ENCODE measurements at places on chromosomes 3 and 15.

DNA sequence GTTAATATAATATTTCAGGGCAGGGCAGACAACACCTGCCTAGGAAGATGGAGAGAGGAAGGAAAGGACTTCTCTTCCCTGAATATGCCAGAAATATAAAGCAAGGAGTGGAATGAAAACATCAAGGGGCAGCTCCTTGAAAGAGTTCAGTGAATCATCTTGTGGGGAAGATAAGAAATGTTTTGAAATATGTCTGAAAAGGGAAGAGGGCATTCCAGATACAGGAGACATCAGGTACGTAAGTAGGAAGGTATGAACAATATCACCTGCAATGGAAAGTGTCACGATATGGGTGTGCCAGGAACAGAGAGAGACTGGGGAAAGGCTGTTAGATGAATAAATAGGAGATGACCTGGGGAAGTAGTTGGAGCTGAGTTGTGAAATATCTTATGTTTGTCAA, 75.8 kb upstream of the WDR72 start:
- DNase-seq = no peak

DNA sequence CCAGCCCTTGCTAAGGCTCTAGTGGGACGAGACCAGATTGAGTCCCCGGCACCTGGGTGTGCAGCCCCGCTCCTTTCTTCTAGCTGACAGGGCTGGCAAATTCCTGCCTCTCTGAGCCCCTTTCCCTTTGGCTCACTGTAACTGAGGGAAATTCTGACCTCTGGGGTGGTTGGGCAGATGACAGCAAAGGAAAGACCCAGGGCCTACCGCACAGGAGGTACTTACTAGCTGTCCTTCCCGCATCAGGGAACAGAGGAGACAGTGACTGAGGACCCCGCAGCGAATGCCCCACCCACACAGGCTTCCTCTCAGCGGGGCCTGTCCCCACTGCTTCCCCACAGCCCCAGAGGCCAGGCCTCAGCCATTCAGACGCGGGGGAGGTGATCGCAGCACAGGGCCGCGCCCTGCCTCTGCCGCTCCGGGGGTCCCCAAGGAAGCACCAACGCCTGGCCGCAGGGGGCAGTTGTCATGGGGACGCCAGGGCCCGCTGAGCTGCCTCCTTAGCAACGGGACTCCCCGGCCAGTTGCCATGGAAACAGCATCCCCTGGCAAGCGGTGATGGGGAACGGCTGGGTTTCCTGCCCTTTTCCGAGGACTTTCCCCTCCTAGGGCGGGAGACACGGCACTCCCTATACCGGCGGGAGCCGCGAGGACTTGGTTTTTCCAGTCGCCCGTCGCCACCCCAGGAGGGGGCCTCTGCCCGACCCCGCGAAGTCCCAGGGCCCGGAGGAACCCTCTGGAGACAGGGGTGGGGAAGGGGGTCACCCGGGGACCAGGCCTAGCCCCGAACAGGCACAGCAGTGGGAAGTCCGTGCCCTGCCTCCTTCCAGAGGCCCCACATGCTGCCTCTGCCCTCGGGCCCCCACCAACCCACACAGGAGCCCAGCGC, 50.1 kb downstream of the HCN4 start:
- DNase-seq = no peak

DNA sequence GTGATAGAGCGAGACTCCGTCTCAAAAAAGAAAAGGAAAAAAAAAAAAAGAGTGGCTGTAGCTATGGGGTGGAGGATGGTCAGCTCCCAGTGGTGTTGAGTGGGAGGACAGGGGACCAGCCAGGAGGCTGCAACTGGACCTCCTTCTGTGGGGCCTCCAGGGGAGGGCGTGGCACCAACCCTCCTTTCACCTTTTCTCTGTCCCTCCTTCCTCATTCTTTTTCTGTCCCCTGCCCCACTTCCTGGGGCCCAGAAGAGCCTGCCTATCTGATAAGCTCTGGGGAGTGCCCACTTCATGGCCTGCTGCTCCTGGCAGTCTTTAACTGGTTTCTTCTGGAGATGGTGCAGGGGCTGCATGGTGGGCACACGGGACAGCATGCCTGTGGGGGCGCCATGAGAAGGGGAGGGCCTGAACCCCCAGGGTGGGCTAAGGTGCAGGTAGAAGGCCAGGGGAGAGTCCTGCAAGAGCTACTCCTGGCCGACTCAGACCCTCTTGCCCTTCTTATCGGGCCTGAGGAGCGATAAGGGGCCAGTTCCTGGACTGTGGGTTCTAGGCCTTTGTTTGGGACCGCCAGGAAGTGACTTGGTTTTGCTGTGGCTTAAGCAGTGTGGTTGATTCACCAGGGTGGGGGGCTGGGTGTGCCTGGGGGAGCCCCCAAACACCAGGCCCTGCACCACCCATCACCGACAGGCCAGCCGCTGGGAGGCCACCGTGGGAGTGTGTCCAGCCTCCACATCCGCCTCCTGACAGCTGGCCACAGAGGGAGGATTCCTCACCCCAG, 49.4 kb upstream of the FLNB start:
- DNase-seq = no peak

DNA sequence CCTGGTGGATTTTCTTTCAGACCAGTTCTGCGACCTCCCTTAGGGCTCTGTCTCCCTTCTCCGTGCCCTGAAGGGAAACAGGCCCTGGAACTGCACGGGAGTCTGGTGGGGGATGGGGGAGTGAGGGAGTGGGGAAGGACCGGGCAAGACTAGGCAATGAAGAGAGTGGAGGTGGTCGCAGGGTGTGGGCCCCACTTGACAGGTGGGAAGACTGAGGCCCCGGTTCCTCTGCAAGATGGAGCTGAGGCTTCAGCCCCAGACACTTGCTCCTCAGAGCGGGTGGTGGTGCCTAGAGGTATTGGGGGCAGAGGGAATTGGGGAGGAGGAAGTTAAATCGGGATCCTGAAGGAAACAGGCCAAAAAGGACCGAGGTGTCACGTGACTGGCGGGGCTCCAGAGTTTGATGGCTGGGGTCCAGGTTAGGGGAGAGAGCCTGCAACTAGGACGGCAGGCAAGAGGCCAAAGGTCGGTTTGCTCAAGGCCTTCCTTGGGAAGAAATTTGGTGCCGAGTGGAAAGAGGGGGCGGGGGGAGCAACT, 597 bp upstream of the CAMK1 start:
- DNase-seq = no peak

GRCh38 chr3:186511245-186511644, 32.9 kb downstream of the CRYGS start:
- DNase-seq = no peak

GRCh38 chr3:16468336-16469098, 45.0 kb downstream of the RFTN1 start:
- DNase-seq = no peak

DNA sequence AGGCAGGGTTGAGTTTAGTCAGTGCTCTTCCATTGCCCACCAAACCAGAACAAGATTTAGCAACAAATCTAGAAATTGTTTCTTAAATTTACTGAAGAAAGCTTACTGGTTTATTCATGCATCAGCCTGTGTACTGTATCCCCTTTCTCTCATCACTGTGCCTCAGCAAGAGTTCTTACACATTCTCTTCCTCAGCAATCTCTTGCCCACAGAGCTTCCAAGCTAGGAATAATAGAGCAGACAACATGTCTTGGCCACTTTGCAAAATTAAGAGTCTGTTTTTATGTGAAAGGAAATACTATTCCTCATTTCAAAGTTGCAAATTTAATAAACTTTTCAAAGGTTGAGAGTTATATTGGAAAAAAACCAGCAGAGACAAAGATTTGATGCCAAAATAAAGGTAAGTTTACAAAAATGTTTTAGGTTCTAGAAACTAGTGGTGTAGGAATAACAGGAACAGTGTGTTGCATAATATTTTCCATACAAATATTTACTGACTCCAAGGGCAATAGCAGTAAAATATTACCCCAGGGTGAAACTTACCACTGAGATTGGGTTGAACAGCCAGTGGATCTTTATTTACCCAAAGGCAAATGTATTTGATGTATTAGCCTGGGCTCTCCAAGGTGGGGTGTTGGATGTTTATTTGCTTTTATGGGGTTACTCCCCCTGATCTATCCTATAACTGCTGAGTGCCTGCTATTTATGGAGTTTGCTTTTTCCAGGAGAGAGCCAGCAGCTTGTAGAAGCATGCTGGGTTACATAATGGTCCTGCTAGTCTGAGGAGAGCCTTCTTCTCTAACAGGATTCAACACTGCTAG, 276.7 kb downstream of the ADAMTSL3 start:
- DNase-seq = no peak

DNA sequence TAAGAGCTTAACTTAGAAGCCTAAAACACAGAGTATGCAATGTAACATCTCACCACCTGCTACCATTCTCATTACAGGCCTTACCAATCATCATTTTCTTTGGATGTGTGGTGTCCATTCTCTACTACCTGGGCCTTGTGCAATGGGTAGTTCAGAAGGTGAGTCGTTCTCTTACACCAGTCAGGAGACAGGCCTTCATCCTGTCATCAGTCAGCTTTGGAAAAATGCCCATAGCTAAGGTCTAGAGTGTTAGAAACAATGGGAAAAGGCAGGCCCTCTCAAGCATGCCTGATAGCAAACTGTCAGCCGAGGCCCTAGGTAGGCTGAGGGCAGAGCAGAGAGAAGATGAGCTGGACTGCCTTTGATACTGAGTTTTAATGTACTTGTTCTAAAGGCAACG, 13.5 kb downstream of the SLC28A2 start:
- no peak for DNase-seq

DNA sequence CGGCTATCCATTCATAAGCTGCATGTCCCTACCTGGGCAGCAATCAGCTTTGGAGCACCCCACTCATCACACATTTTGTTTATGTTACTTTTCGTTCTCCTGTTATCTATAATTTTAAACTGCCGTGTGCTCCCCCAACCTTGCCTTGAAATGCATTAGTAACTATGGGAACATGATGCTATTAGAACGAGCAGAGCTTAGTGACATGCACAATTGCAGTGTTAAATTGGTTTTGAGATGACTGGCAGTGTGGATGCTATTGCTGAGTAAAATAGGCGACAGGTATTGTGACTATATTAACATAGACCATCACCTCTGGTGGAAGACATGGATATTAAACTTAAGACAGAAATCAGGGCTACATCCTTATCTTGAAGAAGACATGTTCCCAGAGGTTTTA, 191.6 kb downstream of the KCNAB1 start:
- no peak for DNase-seq

- no peak for DNase-seq
Measured at GRCh38 chr15:91926908-91927270, 73.4 kb downstream of the SLCO3A1 start.

- no peak for DNase-seq
Measured at GRCh38 chr3:178671377-178671776, 135.1 kb downstream of the KCNMB2 start.

- no peak for DNase-seq
Measured at GRCh38 chr3:129723558-129724324, 117.3 kb upstream of the PLXND1 start.

- no peak for DNase-seq
Measured at GRCh38 chr3:120597445-120598049, 1.4 kb downstream of the NDUFB4 start.

DNA sequence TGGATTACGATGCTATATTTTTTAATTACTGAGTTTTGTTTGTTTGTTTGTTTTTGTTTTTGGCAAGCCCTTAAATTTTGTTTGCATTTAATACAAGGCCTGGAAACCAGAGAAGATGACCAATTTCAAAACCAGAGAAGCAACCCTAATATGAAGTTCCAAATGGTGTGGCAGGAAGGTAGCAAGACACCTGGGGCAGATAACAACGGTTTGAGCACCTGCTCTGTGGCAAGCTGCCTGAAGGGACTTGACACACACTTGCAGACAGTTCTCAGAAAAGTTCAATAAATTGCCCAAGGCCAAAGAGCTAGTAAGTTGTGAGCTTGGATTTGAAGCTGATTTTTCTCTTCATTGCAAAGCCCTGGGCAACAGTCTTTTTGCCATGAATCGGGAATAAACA, 151.2 kb upstream of the UBE2E1 start:
- DNase-seq = no peak

DNA sequence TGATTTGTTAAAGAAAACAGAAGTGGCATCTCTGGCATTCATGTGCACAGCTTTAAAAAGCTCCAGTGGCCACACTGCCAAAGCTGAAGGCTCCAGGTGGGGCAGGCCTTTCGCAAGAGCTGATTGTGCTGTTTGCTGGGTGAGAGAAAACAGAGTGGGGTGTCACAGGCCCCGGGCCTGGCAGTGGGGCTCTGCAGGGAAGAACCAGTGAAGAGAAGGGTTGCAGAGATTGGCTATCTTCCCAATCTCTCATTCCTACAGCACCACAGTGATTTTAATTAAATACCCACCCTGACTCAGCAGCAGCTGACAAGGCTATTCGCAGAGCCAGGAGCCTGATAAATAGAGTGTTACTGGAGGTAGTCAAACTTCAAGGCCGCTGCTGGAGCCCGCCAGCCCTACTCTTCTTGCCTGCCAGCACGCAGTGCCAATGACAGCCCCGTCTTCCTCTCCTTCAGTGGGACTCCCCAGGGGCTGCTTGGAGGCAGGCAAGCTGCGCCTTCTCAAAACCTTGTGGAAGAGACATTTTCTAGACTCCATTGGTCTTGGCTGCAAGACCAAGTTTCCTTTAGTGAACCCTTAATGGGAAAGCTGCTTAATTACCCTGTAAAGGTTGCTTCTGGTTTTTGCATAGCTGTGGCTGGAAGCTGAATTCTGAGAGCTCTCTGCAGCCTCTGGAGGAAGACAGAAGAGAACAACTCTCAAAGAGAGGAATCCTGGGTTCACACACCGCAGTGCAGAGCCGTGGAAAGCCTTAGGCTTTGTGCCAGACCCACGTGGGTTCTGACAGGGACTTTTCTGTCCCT, 225.8 kb upstream of the SLCO3A1 start:
- DNase-seq = no peak

DNA sequence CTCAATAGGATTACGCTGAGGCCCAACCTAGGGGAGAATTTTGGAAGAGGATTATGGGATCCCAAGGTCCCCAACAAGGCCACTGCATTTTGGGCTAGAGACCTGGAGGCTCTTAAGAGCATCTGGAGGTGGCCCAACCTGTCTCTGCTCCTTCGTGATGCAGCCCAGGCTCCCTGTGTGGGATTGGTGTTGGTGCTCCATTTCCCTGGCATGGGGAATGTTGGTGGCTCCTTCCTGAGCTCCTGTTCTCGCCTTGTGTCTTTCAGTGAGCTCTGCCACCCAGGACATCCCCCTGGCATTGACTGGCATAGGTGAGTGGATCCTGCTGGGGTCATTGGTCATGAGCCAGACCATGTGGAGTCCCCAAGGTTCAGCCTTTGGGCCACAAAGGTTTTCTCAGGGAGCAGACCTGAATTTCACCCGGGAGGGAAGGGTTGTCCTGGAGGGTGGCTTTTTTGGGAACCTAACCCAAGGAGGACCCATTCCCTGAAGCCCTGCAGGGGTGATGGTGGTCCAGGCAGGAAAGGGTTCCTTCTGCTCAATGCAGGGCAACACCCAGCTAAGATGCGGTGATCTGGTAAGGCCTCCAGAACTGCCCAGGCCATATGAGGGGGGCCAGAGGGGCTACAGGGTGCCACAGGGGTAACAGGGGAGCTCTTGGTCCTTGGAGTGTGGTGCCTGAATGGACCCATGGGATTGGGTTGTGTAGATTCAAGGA, 202.5 kb downstream of the UBE3A start:
- DNase-seq = no peak
